ENCODE measurements at places on chromosomes 16 and 17. TPM values are rescaled to one million over a fixed set of nuclear protein-coding genes. Genes with fewer than 3 reads are reported as not detected.

DNA sequence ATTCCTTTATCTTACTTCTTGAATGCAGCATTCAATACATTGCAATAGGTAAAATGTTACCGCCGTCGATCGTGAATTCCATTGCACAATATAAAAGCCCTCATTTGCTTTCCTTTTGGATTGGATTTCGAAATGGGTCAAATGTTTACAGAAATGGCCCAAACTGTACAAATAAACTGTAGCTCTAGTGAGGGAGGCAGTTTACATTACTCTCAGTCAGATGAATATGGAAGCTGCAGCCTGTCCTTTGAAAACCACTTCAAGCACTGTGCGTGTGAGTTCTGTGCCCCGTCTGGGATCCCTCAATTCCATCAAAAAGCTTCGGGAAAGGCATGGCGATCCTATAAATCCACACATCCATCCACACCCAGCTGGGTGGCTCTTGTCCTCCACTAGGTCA is 258.6 kb upstream of the FOXF1 start:
- H3K4me1 ChIP-seq = no peaks in the 10 kb centered on the region
- DNase-seq = no peak
- H3K36me3 ChIP-seq = no peaks in the 10 kb centered on the region
- H3K27ac ChIP-seq = no peak overlapping the region

GRCh38 chr16:89924925-89925307 is 1.8 kb downstream of the TUBB3 start:
- no peak overlapping the region for H3K27ac ChIP-seq
- no peak overlapping the region for H3K4me3 ChIP-seq
- H3K4me1 ChIP-seq = peaks cover 49% of the 10 kb centered on the region

DNA sequence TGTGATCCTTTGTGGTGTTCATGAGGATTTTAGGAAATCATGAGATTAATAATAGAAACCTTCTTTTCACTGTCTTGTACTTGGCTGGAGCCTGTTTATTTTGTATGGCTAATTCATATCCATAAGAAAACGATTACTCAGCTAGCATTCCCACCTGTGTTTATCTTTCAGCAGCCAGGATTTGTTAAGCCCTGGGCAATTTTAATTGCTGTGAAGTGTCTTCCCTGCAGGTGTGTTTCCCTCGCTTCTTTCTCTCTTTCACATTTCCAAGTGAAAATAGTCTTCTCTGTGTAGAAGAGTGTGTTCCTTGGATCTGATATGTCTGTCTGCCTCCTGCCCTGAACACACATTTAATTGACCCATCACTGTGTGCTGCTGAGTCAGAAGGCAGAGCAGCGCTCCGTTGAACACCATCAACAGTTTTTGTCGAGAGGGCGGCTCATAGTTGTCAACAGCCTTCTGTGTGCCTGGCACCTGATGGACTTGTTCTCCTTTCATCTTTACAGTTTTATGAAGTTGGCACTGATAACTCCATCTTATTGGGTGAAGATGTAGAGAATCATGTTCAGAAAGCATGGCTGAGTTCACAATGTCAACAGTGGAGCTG is 83.2 kb downstream of the SPECC1 start:
- peaks cover 4% of the 10 kb centered on the region for H3K4me1 ChIP-seq
- DNase-seq = no peak
- no peak overlapping the region for H3K27ac ChIP-seq
- no peaks in the 10 kb centered on the region for H3K27me3 ChIP-seq

GRCh38 chr16:54163197-54163843 is 123.3 kb downstream of the IRX3 start:
- no peak overlapping the region for H3K4me3 ChIP-seq
- no peak for DNase-seq
- H3K27me3 ChIP-seq = no peaks in the 10 kb centered on the region
- no peak overlapping the region for H3K27ac ChIP-seq
- no peaks in the 10 kb centered on the region for H3K4me1 ChIP-seq
- H3K36me3 ChIP-seq = no peaks in the 10 kb centered on the region

- peaks cover 4% of the 10 kb centered on the region for H3K27me3 ChIP-seq
- DNase-seq = no peak
- no peak overlapping the region for H3K27ac ChIP-seq
Observed at GRCh38 chr17:43784628-43785101, 4.4 kb downstream of the CFAP97D1 start.

DNA sequence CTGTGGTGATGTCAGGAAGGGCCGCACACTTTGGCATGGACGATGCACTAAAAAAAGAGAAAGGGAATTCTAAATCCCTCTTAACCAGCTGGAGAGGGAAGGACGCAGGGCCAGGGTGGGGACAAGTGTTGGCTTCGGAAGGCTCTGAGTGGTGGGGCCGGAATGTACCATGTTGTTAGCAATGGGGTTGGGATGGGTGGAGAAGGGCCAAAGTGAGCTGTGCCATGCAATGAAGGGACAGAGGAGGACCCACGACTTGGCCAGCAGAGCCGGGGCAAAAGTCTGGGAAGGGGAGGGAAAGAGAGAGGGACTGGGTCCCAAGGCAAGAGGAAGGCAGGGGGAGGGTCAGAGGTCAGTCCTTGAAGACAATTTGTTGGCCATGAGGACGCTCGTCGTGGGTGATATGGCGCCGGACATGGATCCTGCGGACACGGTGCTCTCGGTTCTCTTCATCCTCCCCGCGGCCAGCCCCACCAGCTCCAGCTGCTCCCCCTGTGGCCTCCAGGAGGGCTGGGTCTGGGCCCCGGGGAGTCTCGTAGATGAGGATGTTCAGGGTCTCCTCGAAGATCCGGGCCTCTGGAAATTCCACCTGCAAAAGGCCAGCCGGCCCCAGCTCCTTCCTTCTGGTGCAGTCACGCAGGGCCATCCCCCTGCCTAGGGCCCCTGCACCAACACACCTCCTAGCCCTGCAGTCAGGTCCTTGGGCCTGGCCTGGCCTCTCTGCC is 6.4 kb downstream of the ASPHD1 start:
- H3K27me3 ChIP-seq = no peaks in the 10 kb centered on the region
- H3K36me3 ChIP-seq = no peaks in the 10 kb centered on the region
- no peak overlapping the region for H3K27ac ChIP-seq
- no peak for DNase-seq

DNA sequence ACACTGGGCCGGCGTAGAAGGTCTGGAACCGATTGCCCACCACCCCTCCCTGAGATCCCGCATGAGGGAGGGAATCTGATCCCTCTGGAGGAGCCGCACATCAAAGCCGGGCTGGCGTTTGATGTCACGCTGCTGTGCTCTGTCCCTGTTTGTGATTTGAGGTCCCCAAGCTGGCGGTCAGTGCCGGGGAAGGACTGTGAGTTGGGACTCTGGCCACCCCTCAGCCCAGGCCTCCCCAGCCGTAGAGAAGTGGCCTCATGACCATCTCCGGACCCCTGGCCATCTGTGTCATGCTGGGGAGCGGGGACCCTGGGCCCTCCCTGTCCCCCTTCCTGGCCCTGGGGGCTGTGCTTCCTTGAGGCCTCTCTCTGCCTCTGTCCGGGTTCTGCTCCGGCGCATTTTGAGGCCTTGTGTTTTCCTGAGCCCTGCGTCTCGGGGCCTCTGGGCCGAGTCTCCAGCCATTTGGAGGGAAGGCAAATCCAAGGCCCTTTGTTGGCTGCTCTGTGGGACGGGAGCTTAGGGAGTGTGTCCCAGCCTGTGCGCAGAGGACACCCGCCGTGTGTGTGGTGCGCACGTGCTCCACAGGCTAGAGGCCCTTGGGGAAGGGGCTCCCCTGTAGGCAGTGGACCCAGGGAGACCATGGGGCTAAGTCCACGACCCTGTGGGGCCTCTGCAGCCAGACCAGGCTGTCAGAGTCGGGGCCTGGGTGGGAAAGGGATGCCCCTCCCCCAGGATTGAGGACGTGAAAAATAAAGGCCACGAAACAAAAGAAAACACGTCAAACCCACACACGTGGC is 15.1 kb downstream of the ASPSCR1 start:
- no peaks in the 10 kb centered on the region for H3K4me1 ChIP-seq
- H3K27ac ChIP-seq = no peak overlapping the region
- peaks cover 3% of the 10 kb centered on the region for H3K36me3 ChIP-seq
- no peak overlapping the region for H3K4me3 ChIP-seq
- DNase-seq = no peak

DNA sequence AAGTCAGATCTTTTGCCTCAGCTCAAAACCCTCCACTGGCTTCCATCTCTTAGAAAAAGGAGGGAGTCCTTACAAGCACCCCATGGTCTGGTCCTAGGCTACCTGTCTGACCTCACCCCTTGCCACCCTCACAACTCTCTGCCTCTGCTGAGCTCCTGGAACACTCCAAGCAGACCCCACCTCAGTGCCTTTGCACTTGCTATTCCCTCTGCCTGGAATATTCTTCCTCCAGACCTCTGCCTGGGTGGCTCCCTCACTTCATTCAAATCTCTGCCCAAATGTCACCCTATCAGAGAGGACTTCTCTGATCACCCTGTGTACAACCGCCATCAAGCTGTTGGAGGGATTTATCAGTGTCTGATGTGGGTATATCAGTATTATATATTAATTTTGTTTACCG is 37.4 kb downstream of the PMFBP1 start:
- no peak for DNase-seq
- H3K4me1 ChIP-seq = no peaks in the 10 kb centered on the region
- H3K27ac ChIP-seq = no peak overlapping the region
- H3K36me3 ChIP-seq = no peaks in the 10 kb centered on the region

GRCh38 chr16:51900221-51900780 is 646.6 kb downstream of the TOX3 start:
- H3K27ac ChIP-seq = no peak overlapping the region
- H3K27me3 ChIP-seq = no peaks in the 10 kb centered on the region
- no peaks in the 10 kb centered on the region for H3K4me1 ChIP-seq
- no peak for DNase-seq
- H3K36me3 ChIP-seq = no peaks in the 10 kb centered on the region

Gene ARSG
- total RNA-seq = 52.3 TPM

Gene HBM
- not detected for total RNA-seq

Gene GGA3
- 78.1 TPM for total RNA-seq

Gene PLXDC1
- 15.9 TPM for total RNA-seq

Gene TMIGD1
- total RNA-seq = not detected

Gene DYNLRB2
- not detected for total RNA-seq
